GF-D8 (cell line): ENCODE measurements at places on chromosomes 4 and X.

DNA sequence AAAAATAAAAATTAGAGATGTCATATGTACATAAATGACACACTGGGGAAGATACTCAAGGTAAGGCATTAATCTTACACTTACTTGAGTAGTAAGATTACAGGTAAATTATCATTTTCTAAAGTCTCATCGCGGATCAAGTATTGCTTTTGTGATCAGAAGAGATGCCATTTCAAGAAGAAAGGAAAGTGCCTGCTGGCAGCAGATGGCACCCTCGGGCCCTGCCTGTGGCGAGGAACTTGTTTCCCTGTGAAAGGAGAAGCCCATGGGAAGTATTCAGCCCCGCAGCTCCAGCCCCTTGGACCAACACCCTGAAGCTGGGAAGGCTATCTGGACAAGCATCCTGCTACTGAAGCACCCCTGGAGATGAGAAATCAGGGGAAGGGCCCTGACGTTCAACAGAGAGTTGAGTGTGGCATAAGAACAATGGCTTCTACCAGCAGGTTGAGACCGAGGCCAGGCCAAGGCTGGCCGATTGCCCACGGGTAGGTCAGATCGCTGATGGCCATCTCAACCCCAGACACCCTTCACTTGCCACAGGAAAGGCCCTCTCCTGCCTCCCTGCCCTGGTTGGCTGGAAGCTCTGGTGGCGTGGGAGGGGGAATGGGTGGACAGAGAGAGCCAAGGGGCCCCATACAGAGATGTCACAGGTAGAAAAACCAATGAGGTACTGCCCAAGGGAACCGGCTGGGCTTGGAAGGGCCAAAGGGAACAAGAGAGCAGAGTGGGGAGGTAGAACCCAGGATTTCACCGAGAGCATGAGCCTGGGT is 18.8 kb upstream of the MXD4 start:
- DNase-seq = no peak

GRCh38 chrX:38654302-38654701 is 93.0 kb downstream of the TSPAN7 start:
- DNase-seq = no peak

- DNase-seq = no peak
Observed at GRCh38 chrX:137362583-137362982, 203.3 kb upstream of the ZIC3 start.

- DNase-seq = no peak
Observed at GRCh38 chr4:143021384-143021783, 163.3 kb upstream of the USP38 start.

GRCh38 chr4:47719576-47719975 is 118.3 kb downstream of the CORIN start:
- no peak for DNase-seq

- no peak for DNase-seq
Observed at GRCh38 chr4:152166567-152166966, 369.3 kb downstream of the FBXW7 start.

GRCh38 chr4:155529272-155529671 is 137.4 kb upstream of the GUCY1A1 start:
- DNase-seq = no peak
